ENCODE measurements at places on chromosomes 1 and 21.
A peak's percentile ranks its signal among the peaks of the same experiment; 100 is the strongest.

- DNase-seq: no peak
Observed at GRCh38 chr1:69528376-69528775, 39.3 kb upstream of the LRRC7 start.

DNA sequence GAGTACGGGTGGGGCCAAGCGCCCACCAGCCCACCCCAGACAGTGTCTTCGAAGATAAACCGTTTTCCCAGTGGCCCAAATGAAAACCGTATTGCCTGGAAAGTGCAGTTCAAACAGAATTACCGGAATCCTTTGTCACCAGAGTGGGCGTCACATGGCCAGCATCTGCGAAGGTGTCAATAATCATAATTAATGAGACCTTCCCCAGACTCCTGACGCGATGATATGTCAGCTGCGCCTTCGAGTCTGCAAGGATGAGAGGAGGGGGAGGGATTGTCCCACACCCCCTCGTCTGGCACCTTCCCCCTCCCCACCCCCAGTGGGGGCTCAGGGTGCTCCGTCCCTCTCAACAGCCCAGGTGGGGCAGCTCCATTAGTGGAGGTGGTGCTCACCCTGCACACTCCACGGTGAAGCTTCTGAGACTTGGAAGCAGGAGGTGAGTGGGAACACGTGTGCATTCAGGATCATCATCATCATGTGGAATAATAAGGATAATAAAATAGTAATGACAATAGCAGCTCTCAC is 215.1 kb downstream of the PTPRU start:
- DNase-seq: no peak

GRCh38 chr21:32183396-32183795 is 95.5 kb downstream of the MIS18A start:
- no peak for DNase-seq

GRCh38 chr1:52306227-52307006 is 59.6 kb downstream of the CC2D1B start:
- no peak for DNase-seq

DNA sequence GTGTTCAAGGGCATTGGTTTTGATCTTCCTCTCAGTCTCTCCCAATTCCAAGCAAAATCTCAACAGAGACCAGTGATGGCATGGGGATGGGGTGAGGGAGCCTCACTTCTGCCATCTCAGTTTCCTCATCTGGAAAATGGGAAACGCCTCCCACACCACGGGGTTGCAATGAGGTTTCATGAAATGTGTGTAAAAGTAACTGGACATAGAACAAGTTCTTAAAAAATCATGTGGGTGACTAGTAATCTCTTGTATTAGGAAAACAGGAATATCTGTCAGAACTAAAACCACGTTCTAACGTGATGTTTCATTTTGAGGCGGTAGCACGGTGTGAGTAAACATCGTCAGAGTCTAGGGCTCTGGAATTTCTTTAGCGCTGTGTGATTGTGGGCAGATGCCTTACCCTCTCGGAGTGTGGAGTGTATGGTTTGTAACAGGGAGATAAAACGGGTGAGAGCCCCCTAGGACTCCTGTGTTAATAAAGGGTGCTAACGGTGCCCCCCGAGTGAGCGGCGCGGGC is 55.5 kb upstream of the DNAJC6 start:
- peak; percentile 76 for DNase-seq

- peak; percentile 42 for DNase-seq
Observed at GRCh38 chr1:234938135-234938534, 190.5 kb downstream of the TOMM20 start.

DNA sequence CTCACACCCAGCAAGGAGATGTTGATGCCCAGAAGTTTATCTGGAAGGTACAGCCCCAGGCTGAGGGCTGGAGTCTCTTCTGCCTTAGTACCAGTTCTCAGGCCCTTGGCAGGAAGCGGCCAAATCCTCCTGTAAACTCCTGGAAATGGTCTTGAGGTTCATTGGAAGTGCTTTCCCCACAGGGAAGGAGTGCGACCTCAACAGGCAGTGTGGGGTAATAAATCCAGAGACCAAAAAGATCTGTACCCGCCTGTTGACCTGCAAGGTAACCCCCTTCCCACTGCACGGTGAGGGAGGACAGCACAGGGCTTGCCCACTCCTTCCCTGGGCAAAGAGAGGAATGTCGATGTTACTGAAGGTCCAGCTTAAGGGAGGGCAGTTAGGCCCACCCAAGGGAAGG is 4.5 kb downstream of the ATXN7L2 start:
- no peak for DNase-seq

GRCh38 chr1:10901091-10901890 is 104.8 kb upstream of the CASZ1 start:
- no peak for DNase-seq

GRCh38 chr1:228457017-228457395 is 30.2 kb upstream of the RNF187 start:
- DNase-seq: no peak
